Chondrocyte (in vitro differentiated cells): ENCODE measurements at places on chromosomes 1 and 21. TPM values are rescaled to one million over a fixed set of nuclear protein-coding genes. Genes with fewer than 3 reads are reported as not detected.
A peak's percentile ranks its signal among the peaks of the same experiment; 100 is the strongest.

DNA sequence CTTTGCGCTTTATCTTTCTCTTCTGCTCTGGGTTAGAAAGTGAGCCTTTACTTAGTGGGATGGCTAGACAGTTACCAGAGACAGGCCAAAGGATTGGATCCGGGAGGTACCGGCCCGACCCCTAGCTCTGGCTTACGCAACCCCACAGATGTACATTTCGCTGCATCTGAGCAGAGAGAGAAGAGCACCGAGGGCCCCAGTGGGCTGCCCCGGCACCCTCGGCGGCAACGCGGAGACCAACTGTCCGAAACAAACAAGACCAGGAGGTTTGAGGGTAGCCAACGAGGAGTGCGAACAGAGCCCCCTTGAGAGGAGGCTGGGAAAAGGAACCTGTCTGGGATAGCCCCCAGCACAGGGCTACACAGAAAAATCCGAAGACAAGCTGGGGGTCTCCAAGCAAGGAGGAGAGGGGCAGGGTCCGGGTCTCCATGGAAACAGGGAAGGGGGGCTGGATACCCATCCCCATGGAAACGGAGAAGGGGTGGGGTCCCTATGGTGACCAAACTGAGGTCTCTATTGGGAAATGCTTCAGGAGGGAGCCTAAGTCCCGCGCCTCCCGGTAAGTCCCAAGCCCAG lies 373 bp downstream of the MTF1 start:
- no peak for DNase-seq

DNA sequence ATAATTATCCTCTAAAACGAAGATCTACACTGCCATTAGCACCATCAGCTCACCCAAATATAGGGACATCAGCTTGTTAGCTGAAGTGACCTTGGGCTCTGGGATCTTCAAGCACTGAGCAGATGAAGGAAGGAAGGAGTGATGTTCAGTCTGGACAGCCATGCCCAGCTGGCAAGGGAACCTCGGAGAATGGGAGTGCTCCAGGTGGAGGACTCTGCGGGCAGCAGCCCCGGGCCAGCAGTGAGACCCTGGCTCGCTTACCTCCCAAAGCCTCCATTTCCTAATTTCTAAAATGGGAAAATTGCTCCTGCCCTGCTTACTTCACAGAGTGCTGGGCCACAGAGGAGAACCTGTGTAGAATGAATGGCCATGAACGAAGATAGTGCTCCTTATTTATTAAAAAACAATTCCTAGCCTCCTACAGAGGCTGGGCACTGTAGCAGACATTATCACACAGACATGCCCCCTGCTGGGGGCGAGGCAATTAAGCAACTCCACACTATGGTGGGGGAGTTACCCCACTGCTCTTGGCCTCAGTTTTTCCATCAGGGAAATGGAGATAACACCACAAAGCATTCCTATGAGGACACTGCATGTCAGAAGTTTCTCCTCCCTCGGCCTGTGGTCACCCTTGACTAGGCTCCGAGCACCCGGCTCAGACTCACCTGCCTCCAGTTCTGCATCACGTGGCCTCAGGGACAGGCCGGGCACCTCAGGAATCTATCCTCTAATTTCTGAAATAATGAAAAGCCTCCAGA lies 117.6 kb downstream of the KCNN3 start:
- DNase-seq, result no peak

DNA sequence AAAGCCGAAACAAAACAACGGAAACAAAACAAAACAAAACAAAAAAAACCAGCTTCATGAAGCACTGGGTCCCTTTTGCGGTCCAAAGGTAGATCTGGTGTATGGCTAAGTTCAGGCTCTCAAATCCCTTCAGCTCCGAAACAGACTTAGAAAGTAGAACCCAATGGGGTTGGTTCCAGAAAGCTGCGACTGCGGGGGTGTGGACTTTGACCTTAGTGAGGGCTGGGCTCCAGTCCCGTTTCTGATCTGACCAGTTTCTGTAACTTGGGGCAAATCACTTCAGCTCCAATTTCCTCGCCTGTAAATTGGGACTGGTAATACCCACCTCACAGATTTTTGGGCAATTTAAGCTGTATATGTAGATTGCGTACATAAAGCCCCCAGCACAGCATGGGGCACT lies 105.2 kb downstream of the ZSCAN20 start:
- no peak for DNase-seq

- no peak for DNase-seq
These were observed 50.4 kb downstream of the RAP1GAP start for GRCh38 chr1:21618561-21619374.

GRCh38 chr1:6667139-6667538 lies 34.5 kb downstream of the DNAJC11 start:
- DNase-seq, result no peak

GNG12 gene
- total RNA-seq, result 78.2 to 93.0 TPM (median 91.5 TPM) in 3 replicates

DNA sequence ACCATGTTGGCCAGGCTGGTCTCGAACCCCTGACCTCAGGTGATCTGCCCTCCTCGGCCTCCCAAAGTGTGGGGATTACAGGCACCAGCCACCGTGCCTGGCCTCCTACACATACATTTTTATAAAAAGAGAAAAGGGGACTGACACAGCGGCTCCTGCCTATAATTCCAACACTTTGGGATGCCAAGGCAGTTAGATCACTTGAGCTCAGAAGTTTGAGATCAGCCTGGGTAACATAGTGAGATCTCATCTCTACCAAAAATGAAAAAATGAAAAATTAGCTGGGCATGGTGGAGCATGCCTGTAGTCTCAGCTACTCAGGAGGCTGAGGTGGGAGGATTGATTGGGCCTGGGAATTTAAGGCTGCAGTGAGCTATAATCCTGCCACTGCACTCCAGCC lies 23.4 kb downstream of the ZNF281 start:
- DNase-seq, result no peak

GRCh38 chr1:24906760-24907490 lies 23.2 kb downstream of the RUNX3 start:
- peak; percentile 58 for DNase-seq

DNA sequence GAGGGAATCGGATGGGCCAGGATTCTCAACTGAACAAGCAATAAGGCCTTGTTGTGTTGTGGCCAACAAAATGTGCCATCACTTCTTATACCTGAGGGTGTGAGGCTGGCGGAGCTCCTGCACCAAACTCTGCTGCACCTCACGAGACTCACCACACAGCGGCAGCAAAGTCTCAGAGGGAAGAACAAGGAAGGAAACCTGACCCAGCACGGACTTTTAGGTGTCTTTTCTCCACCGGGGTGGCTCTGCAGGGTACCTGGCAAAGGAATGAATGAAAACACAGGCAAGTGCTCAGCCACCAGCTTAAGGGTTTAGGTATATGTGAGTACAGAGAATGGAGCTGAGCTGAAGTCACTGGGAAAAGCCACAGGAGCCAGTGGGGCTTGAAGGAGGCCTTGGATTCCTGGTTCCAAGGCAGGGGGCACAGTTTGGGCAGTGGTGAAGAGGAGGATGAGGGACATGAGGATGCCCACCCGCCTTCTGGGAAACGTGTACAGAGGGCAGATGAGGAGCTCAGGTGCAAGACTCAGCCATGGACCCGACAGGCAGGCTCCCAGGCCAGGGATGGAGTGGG lies 31.1 kb upstream of the HSD3B1 start:
- no peak for DNase-seq
